ENCODE measurements at places on chromosomes 3 and 15.
A peak's percentile ranks its signal among the peaks of the same experiment; 100 is the strongest.

GRCh38 chr3:184993394-184993793, 159.5 kb downstream of the C3orf70 start:
- DNase-seq, result no peak

DNA sequence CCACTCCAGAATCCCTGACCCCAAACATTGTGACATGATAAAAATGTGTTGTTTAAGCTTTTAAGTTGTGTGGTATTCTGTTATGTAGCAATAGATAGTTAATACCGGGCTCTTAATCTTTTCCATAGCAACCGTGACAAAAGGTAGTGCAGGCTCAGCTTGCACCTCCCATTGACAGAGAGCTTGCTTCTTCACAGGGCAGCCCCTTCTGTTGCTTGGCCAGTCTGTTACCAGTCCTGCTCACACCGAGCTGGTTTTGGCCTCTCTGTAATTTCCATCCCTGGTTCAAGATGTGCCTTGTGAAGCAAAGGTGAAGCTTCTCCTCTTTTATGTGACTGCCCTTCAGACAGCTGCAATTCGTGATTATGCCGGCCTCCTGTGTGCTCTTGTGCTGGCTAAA, 86.9 kb downstream of the CRYGS start:
- DNase-seq, result no peak

GRCh38 chr3:151356794-151357462, 27.6 kb upstream of the P2RY13 start:
- DNase-seq, result no peak

DNA sequence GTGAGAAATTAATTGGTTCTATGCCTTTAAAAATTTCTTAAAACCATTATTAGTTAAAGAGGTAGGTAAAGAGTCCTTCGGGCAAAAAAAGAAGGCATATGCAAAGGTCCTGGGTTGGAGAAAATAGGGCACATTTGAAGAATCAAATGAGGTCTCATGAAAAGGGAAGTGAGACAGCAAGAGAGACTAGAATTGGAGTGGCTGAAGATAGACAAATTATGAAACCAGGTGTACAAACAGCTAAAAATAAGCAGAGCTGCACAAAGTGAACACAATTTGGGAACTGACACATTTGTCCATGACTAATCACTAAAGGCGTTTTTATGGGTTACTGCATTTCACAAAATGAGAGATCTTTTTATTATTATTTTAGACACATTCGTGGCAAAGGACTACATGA, 581.2 kb downstream of the PYDC2 start:
- DNase-seq, result no peak

DNA sequence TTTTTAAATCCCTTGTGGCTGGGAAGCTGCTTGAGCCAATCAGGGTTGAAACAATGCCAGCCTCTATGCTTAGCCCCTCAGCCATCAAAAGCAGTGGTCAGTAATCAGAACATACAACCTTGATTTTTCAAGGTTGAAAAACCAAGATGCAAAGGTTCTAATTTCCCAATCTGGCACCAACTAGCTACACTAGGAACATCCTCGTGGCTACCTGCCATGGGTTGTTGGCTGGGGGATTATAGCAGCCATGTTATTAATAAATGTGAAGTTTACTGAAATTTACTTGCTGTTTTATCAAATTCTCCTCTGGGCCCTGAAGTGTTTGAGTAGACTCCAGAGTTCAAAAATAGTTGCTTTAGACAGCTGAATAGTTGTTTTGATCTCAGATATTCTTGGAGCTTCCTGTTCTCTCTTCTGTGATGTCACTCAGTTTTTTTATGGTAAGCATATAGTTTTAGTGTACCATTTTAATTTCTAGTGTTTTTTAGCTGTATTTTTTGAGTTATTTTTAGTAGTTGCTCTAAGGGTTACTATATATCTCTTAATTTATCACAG, 31.9 kb downstream of the PCCB start:
- DNase-seq, result no peak

- DNase-seq, result no peak
Observed at GRCh38 chr15:39125226-39125625, 455.7 kb upstream of the THBS1 start.

DNA sequence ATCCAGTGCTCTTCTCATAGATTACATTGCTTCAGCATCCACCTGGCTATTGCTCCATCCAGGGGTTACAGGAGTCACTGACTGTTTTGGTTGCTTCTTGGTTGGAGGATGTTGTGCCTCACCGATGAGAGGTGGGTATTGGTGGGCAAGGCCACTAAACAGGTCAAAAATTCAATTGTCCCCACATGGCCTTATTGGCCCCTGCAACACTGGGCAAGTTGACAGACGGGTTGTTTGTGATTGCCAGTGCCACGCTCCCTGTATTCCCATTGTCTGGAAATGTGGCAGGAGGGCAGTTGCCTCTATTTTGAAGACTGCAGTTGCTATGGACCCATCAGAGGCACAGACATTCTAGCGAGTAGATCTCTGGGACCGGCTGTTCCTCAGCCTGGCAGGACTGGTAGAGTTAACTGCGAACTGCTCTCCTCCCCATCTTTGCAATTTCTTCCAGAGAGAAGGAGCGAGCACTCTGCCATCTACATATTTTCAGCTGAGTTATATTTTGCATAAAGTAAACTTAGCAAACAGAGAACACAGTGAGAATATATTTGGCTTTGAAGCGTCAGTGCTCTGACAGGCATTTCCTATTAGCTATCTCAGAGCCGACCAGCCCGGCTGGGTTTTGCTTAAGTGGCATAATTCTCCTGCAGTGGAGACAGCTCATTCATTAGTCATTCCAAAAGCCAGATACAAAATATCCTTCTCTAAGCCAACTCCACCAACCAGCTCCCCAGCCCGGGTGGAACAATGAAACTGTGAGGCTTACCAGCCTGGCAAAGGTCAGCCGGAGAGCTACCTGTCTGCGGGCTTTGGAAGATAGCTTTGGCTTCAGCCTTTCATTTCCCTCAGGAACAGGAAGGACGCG, 26.0 kb upstream of the MAGEF1 start:
- no peak for DNase-seq

DNA sequence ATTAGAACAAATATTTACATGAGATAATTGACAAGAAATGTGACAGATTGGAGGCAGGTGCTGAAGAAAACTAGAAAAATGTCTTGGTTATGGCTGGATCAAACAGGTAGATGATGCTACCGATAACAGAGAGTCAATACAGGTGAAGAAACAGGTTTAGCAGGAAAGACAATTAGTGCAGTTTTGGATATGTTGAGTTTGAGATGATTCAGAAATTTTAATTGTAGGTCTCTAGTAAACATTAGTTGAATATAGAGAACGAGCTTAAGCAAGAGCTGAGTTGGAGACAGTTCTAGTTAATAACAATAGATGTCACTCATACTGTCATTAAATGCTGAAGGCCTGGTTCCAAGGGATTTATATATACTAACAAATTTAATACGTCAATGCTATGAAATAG, 524.4 kb downstream of the NSUN3 start:
- no peak for DNase-seq

GRCh38 chr3:69752241-69752640, 13.0 kb downstream of the MITF start:
- DNase-seq, result no peak

- no peak for DNase-seq
Observed at GRCh38 chr3:187942658-187943241, 197.5 kb upstream of the BCL6 start.

- no peak for DNase-seq
Observed at GRCh38 chr3:122365073-122365472, 18.0 kb downstream of the MIX23 start.

DNA sequence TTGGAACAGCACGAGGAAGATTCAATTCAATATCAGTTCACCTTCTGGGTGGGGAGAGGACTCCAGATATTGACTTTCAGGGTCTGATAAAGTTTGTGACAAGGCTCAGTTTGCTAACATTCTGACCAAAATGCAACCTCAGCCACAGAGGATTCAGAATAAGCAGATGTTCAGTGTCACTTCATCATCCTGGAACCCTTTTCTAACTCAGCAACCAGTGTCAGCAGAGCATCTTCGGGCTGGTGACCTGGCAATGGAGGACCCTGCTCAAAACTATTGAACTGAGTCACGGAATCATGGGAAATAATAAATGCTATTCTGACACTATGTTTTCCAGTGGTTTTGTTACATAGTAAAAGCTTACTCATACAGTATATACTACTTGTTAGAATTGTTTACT, 433.4 kb upstream of the CFAP20DC start:
- no peak for DNase-seq

GRCh38 chr3:84724877-84725276, 233.9 kb upstream of the CADM2 start:
- DNase-seq, result no peak

DNA sequence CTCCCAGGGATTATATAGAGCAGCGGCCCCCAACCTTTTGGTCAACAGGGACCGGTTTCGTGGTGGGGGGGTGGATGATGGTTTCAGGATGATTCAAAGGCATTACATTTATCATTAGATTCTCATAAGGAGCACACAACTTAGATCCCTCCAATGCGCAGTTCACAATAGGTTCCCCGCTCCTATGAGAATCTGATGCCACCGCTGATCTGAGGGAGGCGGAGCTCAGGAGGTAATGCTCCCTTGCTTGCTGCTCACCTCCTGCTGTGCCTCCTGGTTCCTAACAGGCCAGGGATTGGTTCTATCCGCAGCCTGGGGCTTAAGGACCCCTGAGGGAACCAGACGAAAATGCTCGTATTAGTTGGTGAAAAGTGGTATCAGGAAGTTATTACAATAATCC, 1.3 kb upstream of the HACD2 start:
- DNase-seq, result peak; percentile 27

GRCh38 chr3:51385621-51386091, 565 bp downstream of the MANF start:
- no peak for DNase-seq

DNA sequence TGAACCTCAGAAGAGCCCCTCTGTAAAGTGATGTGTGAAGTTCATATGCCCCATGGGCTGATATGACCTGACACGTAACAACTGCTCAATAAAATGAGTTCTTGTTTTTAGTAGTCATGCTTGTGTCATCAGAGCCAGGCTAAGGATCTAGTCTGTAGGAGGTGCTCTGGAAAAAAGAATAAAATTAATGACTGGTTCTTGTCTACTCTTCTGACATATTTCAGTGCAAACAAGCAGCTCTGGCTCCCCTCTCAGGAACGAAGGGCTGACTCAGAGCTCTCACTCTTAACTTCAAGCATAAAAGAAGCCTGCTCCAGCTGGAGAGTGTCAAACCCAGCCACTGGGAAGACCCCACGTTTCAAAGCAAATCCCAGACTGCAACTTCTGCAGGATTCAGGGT, 77.0 kb downstream of the LRIG1 start:
- no peak for DNase-seq

GRCh38 chr3:64922213-64922612, 234.4 kb upstream of the ADAMTS9 start:
- DNase-seq, result no peak

GRCh38 chr15:70293591-70294470, 196.1 kb upstream of the TLE3 start:
- no peak for DNase-seq

DNA sequence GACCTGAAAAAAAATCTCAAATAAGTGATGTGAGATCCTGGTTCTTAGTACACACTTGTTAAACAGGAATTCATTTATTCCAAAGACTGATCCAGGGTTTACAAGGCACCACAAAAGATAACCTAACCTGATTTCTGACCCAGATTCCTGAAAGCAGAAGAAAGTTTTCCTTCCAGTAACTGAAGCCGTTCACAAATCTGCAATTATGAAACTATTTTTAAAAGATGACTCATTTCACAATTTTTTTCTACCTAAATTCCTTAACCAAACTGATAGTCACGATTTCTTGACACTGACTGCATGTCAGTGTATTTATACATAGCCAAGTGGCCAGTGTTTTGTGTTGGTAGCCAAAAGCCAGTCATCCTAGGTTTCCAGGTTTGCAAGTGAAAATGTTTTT, 17.1 kb downstream of the SLC9A9 start:
- no peak for DNase-seq

Data from stimulated activated naive CD4-positive, alpha-beta T cell treated with Interleukin-2 at 50 U/mL for 16 hours (primary cell).